ENCODE measurements at places on chromosomes 2 and 18.
A peak's percentile ranks its signal among the peaks of the same experiment; 100 is the strongest.

DNA sequence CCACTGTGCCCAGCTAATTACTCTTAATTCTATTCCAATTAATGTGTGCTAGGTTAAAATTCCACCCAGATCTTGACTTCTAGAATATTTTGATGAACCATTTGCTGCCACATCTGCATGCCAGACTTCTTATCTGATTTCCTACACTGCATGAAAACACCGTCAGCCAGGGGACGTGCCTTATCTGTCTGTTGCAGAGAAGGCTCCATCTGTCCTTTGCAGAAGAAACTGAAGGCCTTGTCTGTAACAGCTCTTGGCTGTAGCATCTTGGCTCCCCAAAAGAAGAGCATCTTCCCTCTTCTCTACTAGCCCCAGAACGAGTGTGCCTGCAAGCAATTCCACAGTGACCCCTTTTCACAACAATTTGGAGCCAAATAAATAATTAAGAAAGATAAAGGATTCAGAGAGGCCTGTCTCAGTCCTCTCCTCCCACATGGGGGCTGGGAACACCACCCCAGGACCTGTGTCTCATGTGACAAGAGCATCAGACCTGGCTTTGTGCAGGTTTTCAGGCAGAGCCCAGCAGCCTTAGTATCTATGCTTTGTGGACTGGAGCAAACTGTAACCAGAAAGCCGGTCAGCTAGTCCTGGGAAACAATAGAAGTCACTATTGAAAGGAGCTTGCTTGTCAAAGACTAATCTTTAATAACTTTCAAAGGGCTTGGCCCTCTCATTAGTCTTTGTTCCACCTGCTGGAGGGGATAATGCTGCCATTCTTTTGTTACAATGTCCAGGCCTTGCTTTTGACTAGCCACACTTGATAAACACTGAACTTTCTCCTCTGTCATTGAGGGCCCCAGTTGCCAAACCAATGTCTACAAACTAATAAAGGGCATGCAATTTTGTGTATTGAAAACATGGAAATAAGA, 84.0 kb upstream of the NEUROD1 start:
- no peak for DNase-seq

- peak; percentile 30 for DNase-seq
Observed at GRCh38 chr2:1721706-1722646, 22.3 kb downstream of the PXDN start.

GRCh38 chr2:96601382-96602292, 36.5 kb downstream of the KANSL3 start:
- no peak for DNase-seq

DNA sequence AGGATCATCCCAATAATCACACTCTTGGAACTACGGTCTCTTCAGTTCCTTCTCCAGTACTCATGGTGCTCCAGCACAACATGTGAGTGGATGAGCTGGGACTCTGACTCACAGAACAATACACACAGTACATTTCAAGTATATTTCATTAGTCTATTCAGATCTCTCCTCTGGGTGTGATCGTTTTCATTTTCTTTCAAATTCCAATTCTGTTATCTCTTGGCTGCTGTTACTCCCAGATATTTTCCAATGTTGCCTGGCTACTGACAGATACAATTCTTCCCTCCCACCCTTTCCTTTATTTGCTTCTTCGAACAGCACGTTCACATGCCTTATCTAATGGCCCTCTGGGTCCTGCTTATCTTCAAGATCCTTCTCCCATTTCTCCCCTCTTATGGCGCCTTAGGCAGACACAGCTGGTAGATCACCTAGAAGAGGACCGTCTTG, 216.0 kb downstream of the ACKR3 start:
- DNase-seq = no peak

DNA sequence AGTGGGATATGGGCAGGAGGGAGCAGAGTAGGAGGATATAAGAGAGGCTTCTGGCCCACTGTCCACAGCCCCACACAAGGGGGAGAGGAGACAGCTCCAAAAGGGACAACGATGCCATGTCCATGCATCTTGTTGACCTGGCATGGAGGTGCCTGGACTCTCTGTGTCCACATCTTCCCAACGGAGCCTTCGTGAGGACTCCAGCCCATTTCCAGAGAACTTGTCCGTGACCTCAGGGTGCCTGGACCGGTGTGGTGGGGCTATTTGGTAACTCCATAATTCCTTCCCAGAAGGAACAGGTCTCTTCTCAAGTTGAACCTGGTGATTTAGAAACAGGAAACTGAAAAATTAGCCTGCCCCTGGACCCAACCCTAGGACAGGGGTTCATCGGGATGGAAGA, 133.9 kb downstream of the CYP26B1 start:
- DNase-seq = no peak

DNA sequence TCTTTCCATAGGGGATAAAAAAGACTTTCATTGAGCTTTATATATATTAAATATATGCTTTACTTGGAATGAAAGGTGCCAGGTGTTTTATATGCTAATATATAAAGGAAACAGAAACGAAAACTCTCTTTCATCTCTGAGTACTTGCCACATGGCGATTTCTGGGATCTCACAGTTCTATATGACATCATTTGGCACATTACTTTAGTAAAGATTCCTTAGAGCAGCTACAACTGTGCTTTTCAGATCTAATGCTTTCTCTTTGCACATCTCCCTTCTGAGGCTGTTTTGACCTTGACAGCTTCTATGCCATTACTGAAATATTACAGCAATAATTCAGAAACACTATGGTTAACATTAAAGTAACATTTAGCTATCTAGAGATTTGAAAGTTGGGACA, 1082.9 kb upstream of the CDH2 start:
- no peak for DNase-seq

GRCh38 chr18:75211002-75211621, 515 bp downstream of the TSHZ1 start:
- DNase-seq = no peak

DNA sequence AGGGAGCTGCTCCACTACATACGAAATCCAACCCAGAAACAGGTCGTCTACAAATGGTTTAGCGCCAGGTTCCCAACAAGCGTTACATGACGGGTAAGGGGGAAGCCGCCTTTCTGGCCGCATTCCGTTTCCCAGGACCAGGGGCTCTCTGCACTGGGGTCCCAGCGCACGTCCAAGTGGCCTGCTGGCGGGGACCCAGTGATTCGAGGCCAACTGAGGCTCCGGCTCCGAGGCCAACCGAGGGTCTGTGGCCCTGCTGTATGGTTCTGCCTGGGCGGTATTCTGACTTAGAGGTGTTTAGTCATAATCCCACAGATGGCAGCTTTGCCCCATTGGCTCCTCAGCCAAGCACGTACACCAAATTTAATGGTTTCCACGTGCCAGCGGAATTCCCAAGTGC, 127.2 kb downstream of the PKP4 start:
- no peak for DNase-seq

DNA sequence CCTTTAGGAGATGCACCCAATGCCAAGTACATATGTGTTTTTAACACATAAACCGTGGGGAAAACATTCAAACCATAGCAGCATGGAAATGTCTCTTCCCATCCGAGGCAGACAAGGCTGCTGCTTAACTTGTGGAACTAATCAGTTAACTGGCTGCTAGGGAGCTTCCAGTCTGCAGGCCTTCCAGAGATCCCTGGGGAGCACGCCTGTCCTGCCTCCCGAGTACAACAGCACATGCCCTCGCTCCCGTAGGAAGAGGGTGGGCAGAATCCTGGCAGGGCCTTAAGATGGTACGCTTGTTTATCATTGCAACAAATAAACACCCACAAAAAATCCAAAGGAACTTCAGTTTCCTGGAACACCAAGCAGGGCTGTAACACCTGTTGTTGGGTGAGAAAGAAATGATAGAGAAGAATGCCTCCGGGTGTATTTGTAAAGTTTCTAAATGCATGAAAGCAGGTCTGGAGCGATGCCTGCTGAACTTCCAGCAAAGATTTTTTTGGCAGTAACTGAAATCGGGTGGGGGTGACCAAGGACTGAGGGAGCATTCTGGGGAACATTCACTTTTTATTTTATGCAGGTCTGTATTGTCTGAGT, 56.2 kb downstream of the EDAR start:
- no peak for DNase-seq

- peak; percentile 21 for DNase-seq
Observed at GRCh38 chr2:191636235-191636543, 41.7 kb upstream of the NABP1 start.

- peak; percentile 55 for DNase-seq
Observed at GRCh38 chr2:113888641-113889470, 1.0 kb upstream of the ACTR3 start.

DNA sequence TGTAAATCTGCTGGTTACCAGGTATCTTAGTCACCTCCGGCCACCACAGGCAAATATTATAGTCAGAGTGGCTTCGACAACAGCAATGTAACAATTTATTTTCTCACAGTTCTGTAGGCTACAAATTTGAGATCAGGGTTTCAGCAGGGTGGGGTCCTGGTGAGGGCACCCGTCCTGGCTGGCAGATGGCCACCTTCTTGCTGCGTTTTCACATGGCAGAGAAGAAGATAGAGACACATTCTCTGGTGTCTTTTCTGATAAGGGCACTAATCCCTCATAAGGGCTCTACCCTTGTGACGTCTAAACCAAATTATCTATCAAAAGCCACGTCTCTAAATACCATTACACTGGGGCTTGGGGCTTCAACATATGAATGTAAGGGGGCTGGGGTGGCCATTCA, 843.2 kb upstream of the FANCL start:
- DNase-seq = no peak

GRCh38 chr2:238950551-238950950, 102.7 kb downstream of the TWIST2 start:
- DNase-seq = no peak

- DNase-seq = no peak
Observed at GRCh38 chr2:8146132-8147005, 535.5 kb upstream of the ID2 start.

DNA sequence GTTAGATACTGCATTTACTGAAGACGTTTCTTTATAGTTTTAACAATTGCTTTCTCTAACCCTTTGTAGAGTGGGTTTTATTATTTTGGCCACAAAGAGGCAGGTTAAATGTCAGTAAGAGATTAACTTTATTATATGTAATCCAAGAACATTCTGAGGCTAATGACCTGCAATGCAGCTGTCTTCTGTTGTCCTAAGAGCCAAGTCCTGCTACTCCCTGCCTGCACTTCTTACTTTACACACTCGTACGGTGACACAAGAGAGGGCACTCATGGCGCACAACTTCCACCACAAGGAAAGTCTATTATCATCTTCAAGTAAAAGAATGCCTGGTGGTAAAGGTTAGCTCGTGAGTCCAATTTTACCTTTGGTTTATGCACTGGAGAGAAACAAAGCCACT, 471.0 kb upstream of the HNMT start:
- DNase-seq = no peak

GRCh38 chr18:23935804-23936203, 78.8 kb upstream of the TTC39C start:
- no peak for DNase-seq

GRCh38 chr2:96916646-96917543, 47.0 kb upstream of the SEMA4C start:
- no peak for DNase-seq

- DNase-seq = no peak
Observed at GRCh38 chr18:73381016-73381698, 513.4 kb upstream of the NETO1 start.

DNA sequence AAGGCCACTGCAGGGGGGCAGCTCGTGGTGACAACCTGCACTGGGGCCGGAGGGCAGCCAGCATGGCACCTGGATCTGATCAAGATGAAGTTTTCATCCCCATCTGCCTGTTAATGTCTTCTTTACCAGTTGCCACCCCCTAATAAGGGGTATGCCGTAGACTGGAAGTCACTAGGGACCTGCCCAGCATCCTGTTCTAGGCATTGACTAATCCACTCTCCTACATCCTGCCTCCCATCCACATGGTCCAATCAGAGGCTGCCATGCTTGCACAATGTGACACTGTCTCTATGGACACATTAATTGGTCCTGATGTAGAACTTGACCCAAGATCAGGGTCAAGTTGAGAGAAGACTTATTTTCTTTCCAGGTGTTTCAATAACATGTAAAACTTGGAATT, 95.1 kb upstream of the LCLAT1 start:
- no peak for DNase-seq

DNA sequence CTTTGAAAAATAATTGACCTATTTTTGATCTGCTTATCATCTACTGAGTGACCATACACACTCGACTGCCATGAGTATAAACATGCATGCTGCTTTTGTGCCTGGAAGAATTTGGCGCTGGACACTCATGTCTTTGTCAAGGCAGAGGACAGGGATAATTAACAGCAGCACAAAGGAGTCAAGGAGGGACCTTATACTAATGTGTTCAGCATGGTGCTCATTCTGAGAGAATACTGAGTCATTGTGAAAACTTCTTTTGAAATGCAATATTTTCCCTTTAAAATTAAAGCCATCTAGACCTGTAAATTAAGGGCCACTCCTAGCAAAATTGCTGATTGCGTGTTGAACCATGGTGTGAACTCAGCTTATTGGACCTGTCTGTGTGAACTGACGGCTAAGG, 116.3 kb downstream of the ZNF532 start:
- DNase-seq = no peak

DNA sequence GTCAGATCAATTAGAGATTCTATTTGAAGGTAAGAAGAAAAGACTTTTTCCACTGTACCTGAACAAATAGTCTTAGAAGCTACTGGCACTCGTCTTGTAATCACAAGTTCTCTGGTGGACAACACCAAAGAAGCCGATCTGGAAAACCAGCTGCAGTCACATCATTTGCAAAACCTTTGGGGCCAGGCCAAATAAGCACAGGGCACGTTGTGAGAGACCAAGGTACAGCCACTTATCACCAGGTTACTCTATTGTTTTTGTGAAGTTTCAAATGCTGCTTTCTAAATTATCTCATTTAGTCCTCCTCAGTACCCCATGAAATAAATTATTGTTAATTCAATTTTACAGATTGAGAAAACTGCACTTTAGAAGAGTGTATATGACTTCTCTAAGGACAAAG, 18.5 kb downstream of the ROCK1 start:
- DNase-seq = no peak

GRCh38 chr18:27847412-27847811, 329.5 kb downstream of the CDH2 start:
- no peak for DNase-seq

DNA sequence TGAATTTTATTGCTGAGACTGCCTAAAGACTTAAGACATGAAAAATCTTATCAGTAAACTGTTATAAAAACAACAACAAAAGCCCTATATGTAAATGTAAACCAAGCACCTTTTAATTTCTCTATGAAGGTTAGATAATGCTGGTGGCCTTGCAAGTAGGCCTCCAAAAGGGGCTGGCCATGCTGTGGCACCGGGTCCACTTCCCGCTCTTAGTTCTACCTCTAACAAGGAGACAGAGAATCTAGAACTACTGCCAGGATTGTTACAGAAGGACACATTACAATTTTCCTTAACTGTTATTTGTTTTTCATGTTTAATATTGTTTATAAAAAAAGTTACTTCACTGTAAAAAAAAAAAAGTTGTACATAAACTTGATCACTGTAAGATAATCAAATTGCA, 49.0 kb downstream of the UGP2 start:
- no peak for DNase-seq

- peak; percentile 74 for DNase-seq
Observed at GRCh38 chr2:234044157-234044556, 6.3 kb upstream of the SPP2 start.

GRCh38 chr2:196591004-196591403, 48.5 kb upstream of the CCDC150 start:
- no peak for DNase-seq

All from SW 1271 (cell line).